ENCODE measurements at places on chromosomes 6 and 20. TPM values are rescaled to one million over a fixed set of nuclear protein-coding genes. Genes with fewer than 3 reads are reported as not detected.

- H3K4me3 ChIP-seq = no peak overlapping the region
- peaks cover 14% of the 10 kb centered on the region for H3K4me1 ChIP-seq
- no peak for DNase-seq
- H3K36me3 ChIP-seq = no peaks in the 10 kb centered on the region
These were observed 13.0 kb downstream of the ZHX3 start for GRCh38 chr20:41304424-41305079.

GRCh38 chr6:33088258-33088930 lies 12.6 kb downstream of the HLA-DPB1 start:
- no peak overlapping the region for H3K4me3 ChIP-seq
- no peaks in the 10 kb centered on the region for H3K4me1 ChIP-seq
- no peaks in the 10 kb centered on the region for H3K27me3 ChIP-seq
- no peaks in the 10 kb centered on the region for H3K36me3 ChIP-seq
- H3K27ac ChIP-seq = no peak overlapping the region

DNA sequence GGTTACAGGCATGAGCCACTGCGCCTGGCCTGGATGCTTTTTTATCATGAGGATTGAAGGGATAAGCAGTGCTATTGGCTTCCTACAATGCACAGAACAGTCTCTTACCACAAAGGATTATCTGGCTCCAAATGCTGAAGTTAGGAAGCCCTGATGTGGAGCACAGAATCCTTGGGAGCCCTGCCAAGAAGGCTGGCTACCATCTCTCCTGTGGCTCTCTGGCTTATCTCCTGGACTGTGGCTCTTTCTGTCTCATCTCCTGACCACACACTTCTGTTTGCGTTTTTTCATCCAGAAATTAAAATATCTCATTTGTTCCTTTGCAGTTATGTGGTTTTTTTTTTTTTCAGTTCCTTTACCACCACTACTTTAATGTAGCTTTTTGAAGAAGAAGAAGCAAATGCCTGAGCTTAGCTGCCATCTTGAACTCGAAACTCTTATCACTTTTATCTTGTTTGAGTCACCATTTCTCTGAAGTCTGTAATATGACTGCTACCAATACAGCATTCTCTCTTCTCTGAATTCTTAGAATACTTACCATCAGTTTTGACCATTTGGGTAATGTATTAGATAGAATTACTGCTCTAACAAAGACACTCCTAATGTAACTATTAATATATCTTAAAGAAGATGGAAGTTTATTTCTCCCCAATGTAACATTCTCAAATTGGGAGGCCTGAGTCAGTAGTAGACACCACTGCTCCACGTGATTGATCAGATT lies 1044.7 kb downstream of the KIF16B start:
- no peak for DNase-seq
- H3K27me3 ChIP-seq = no peaks in the 10 kb centered on the region
- H3K4me1 ChIP-seq = no peaks in the 10 kb centered on the region

The MLIP gene
- 0.33 TPM for total RNA-seq

DNA sequence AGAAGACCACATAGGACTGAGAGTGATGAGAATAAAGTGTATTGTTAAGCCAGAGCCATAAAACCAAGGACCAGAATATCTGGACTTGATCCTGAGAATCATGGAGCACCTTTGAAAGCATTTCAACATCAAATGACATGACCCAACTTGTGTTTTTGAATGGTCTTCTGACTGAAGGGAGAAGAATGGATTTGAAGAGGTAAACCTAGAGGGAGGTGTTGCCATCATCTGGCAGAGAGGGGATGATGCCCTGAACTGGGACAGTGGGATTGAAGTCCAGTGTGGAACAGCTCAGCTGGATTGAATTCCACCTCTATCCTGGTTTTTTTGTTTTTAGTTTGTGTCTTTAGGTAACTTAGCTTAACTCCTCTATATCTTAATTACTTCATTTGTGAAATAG lies 570.0 kb downstream of the TBC1D32 start:
- no peaks in the 10 kb centered on the region for H3K27me3 ChIP-seq
- H3K36me3 ChIP-seq = no peaks in the 10 kb centered on the region
- no peaks in the 10 kb centered on the region for H3K4me1 ChIP-seq
- H3K4me3 ChIP-seq = no peak overlapping the region
- H3K27ac ChIP-seq = no peak overlapping the region

GRCh38 chr6:149834513-149835481 lies 29.4 kb downstream of the LRP11 start:
- H3K27me3 ChIP-seq = no peaks in the 10 kb centered on the region
- H3K36me3 ChIP-seq = peaks cover 5% of the 10 kb centered on the region
- H3K27ac ChIP-seq = no peak overlapping the region
- H3K4me3 ChIP-seq = no peak overlapping the region

- H3K27me3 ChIP-seq = no peaks in the 10 kb centered on the region
- DNase-seq = no peak
- no peak overlapping the region for H3K4me3 ChIP-seq
These were observed 1357.3 kb upstream of the EYS start for GRCh38 chr6:67064323-67064722.

DNA sequence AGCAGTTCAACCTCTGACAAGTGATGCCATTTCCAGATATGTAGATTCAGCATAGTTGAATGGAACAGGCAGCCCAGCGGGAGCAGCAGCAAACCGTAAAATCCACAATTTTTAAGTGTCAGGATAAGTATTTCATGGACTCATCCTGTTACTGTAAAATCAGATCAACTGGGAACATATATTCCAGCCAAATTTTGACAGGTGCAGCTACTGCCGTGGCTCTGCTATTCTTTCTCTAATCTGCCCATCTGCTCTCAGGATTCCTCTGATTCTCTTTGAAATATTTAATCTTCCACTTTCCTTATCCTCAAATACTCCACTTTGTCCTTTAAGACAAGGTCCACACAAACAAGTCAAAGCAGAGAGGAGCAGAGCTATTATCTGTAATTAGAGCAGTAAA lies 245.4 kb upstream of the ASCC3 start:
- H3K27ac ChIP-seq = no peak overlapping the region
- H3K27me3 ChIP-seq = no peaks in the 10 kb centered on the region
- no peak for DNase-seq
- no peak overlapping the region for H3K4me3 ChIP-seq

The EPB41L1 gene
- total RNA-seq = 20.8 TPM

The PPP1R3G gene
- 0.56 TPM for total RNA-seq

The C2 gene
- 165 TPM for total RNA-seq

GRCh38 chr20:4512891-4513550 lies 208.7 kb upstream of the PRND start:
- DNase-seq = peak; percentile 38
- H3K27ac ChIP-seq = no peak overlapping the region
- H3K36me3 ChIP-seq = no peaks in the 10 kb centered on the region

GRCh38 chr6:23137611-23138010 lies 568.2 kb downstream of the HDGFL1 start:
- no peaks in the 10 kb centered on the region for H3K36me3 ChIP-seq
- H3K4me1 ChIP-seq = no peaks in the 10 kb centered on the region
- DNase-seq = no peak
- no peak overlapping the region for H3K4me3 ChIP-seq
- H3K27me3 ChIP-seq = no peaks in the 10 kb centered on the region
- H3K27ac ChIP-seq = no peak overlapping the region

- H3K27ac ChIP-seq = no peak overlapping the region
- no peaks in the 10 kb centered on the region for H3K36me3 ChIP-seq
- H3K4me1 ChIP-seq = no peaks in the 10 kb centered on the region
- DNase-seq = no peak
These were observed 212.4 kb downstream of the SYNDIG1 start for GRCh38 chr20:24681634-24682495.

The KIFC1 gene
- 47.6 TPM for total RNA-seq

DNA sequence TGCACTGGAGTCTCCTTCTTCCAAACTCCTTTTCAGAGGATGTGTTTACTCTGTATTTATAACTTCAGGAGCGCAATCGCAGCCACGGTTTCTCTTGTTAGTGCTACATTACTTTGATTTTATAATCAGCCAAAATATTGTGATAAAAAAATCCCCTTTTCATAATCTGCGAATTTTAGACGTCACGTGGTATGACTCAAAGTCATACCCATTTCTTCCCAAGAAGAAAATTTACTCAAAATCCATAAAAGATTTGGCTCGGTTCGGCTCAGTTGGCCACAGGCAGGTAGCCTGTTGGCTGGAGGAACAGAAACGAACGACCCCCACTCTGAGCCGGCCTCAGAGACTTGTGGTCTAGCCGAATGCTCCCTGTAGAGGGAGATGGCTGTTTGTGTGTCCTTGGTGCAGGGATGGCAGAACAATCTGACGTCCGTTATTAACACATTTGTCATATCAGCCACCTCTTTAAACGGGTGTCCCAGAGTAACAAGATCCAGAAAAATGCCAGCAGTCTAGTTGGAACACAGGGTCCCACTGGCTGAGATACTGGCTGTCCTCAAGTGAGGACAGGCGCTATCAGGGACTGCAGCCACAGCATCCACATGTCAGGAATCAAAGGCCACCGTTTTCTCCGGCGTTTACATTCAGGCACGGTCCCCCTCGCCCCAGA lies 247.6 kb downstream of the DLL1 start:
- DNase-seq = no peak
- no peaks in the 10 kb centered on the region for H3K36me3 ChIP-seq
- peaks cover 12% of the 10 kb centered on the region for H3K27me3 ChIP-seq

- peaks cover 11% of the 10 kb centered on the region for H3K27me3 ChIP-seq
- DNase-seq = no peak
- peak overlapping the region; percentile 97 for H3K4me3 ChIP-seq
These were observed 2.2 kb downstream of the NOL4L start for GRCh38 chr20:32582659-32583580.

DNA sequence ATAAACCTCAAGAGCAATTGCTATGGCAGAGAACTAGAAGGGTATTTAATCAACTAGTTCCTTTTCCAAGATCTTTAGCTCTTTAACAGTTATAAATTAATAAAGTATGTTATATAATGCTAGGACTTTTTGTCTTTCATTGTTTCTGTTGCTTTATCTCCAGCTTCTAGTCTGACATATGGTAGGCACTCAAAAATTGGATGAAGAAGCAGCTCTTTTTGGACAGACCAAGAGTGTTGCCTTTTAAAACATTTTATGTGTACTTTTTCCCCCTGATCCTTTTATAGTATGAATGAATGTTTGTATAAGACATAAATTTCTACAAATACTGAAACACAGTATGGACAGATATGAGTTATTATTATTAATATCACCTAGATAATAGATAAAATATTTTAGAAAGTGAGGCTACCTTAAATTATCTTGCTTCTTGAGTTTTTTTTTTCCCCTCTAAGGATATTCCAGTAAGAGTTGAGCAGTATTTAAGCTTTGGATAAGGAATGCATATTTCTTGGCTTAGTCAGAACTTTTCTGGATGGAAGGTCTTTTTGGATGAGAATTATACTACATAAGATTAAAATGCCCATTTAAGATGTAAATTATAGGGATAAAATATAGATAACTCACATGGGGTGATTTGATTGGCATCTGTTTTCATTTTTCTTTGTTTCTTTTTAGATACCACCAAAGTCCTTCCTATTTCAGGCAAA lies 16.6 kb downstream of the LAMA2 start:
- no peak for DNase-seq
- H3K4me3 ChIP-seq = no peak overlapping the region

The LY6G5C gene
- 0.33 TPM for total RNA-seq

The LAMA4 gene
- not detected for total RNA-seq

GRCh38 chr6:128882560-128882959 lies 378 bp upstream of the LAMA2 start:
- no peak overlapping the region for H3K27ac ChIP-seq
- H3K27me3 ChIP-seq = peaks cover 10% of the 10 kb centered on the region
- DNase-seq = no peak
- no peaks in the 10 kb centered on the region for H3K4me1 ChIP-seq

The XRN2 gene
- total RNA-seq = 256 TPM

- H3K27me3 ChIP-seq = no peaks in the 10 kb centered on the region
- H3K4me1 ChIP-seq = no peaks in the 10 kb centered on the region
These were observed 288.2 kb upstream of the MAN1A1 start for GRCh38 chr6:119637768-119638167.

DNA sequence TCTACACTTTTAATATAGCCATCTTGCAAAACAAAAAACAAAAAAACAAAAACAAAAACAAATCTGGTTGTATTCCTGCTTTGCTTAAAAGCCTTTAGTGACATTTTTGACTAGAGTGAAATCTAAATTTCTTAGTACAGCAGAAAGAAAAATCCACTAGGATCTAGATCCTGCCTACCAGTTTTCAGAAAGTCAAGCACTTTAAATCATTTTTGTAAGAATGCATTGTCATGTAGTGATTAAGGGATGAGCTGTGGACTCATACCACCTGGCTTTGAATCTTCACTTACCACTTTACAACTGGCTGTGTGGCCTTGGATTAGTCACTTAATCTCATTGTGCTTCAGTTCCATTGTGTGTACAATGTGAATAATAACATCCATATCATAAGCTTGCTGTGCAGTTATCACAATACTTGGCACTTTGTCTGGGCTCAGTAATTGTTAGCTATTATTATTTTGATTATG lies 4.0 kb downstream of the MKKS start:
- no peak overlapping the region for H3K4me3 ChIP-seq
- peak; percentile 80 for DNase-seq
- H3K4me1 ChIP-seq = peaks cover 63% of the 10 kb centered on the region
- H3K36me3 ChIP-seq = peaks cover 22% of the 10 kb centered on the region
- H3K27ac ChIP-seq = peak overlapping the region; percentile 62

- no peaks in the 10 kb centered on the region for H3K36me3 ChIP-seq
- H3K4me3 ChIP-seq = no peak overlapping the region
- no peaks in the 10 kb centered on the region for H3K27me3 ChIP-seq
- DNase-seq = no peak
These were observed 235.8 kb downstream of the ALDH8A1 start for GRCh38 chr6:134714113-134714512.

DNA sequence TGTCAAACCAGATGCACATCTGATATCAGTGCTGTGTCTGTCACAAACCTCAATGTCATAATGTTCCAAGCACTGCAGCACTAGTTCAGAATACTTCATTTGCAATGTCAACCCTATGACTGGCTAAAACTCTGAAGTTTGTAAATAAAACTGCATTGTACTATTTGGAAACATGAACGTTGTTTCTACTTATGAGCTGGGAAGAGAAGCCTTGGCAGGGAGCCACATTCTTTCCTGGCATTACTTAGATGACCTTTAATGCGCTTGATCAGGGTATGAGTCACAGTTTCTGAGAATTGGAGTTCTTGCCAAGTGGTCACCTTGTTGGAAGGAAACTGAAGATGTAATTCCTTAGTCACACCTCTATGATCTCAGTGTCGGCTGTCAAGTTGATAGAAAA lies 664.8 kb upstream of the MMS22L start:
- H3K4me1 ChIP-seq = no peaks in the 10 kb centered on the region
- H3K27ac ChIP-seq = no peak overlapping the region
- no peaks in the 10 kb centered on the region for H3K36me3 ChIP-seq
- H3K27me3 ChIP-seq = no peaks in the 10 kb centered on the region
- H3K4me3 ChIP-seq = no peak overlapping the region
- DNase-seq = peak; percentile 1
